OCI-M1 (cell line): ENCODE measurements at places on chromosomes 5 and 9.

GRCh38 chr5:45454114-45454513 lies 242.1 kb downstream of the HCN1 start:
- DNase-seq = peak; percentile 34

DNA sequence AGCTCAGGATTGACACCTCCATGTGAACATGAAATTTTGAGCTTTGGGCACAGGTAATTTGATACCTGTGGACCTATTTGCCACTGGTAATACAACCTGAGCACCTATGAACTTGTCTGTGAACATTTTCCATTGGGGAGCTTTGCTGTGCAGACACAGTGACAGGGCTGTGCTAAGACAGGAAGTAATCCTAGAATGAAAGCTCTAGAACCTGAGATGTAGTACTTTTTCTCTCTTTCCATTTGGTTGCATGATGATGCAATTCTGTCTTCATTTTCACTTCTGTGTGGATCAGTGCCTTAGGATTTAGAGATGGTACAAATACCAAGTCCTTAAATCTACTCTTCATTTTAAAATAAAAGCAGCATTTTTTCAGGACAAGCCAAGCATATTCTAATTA lies 216.9 kb downstream of the NR3C1 start:
- peak; percentile 59 for DNase-seq

GRCh38 chr5:1319436-1320256 lies 24.8 kb upstream of the TERT start:
- DNase-seq = no peak

- DNase-seq = peak; percentile 31
Observed at GRCh38 chr5:103216137-103216536, 42.4 kb upstream of the MACIR start.

DNA sequence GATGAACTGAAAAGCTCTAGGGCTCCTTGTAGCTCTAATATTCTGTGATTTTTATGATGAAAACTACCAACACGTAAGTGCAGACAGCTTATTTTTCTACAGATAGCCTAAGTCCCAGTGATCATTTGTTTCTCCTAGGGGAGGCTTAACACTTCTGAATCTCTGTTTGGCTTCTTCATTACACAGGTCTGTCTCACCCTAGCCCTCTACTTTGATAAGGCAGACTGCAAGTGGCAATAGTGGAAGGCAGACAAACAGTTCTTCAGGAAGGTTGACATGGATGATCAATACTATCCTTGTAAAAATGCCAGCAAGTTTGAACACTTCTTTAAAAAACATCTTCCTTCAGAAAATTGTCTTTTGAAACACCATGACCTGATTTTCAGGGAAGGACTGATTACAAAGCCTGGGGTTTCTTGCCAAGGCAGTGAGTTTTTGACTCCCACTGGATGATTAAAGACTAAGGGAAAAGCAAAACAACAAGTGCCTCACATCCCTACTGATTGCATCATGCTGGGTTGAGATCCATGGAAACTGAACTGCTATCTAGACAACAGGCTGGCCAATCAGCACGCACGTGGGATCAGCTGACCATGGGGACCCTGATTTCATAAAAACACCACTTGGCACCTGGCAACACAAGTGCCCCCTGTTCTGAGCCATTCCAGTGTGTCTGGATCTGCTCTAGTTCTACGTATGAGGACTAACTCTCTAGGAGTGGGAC lies 212.2 kb downstream of the SMARCA2 start:
- no peak for DNase-seq
